Osteocyte (in vitro differentiated cells): ENCODE measurements at places on chromosomes 4 and X.

GRCh38 chr4:37693030-37693429, 6.9 kb upstream of the RELL1 start:
- DNase-seq, result no peak

DNA sequence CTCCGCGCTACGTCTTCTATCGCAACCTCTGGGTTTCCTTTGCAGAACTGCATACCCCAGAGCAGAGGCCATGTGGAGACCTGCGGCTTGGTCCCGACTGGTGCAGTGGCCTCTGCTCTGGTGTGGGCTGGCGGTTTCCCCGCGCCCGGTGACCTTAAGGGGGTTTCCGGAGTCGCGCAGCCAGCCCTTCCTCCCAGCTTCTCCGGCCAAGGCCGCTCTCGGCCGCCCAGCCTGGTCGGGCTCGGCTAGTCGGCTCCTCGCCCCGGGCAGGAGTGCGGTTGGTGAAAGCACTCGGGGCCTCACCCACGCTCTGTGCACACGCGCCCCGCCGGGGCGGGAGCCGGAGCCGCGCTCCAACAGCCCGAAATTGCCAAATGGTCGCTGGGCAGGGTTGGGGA, 84.9 kb downstream of the BCOR start:
- DNase-seq, result no peak

DNA sequence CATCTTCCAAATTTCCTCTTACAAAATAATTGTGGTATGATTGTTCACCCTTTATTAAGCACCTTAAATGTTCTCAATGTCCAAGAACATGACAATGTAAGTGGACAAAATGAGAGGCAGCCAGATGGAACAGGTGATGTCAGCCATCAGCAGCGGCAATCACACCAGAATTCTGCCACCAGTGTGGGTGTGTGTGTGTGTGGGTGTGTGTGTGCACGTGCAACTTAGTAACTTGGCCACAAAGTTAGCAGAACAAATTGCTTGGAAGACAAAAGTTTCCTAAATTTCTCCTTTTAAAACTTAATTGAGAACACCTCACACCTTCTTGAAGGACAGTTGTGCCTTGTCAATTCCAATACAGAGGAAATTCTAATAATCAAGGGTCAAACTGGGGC, 18.7 kb downstream of the LNX1 start:
- DNase-seq, result no peak

DNA sequence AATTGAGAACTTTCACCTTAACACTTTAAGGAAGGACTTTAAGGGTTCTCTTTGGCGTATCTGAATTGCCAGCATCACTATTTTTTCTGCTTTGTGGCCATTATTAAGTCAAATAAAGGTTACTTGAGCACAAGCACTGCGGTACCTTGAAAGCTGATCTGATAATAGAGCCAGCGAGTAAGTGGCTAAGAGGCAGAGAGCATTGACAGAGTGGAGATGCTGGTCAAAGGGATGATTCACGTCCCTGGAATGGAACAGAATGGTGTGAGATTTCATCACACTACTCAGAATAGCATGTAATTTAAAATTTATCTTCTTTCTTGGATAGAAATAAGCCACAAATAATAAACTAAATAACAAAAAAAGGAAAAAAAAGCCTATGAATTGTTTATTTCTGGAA, 57.1 kb upstream of the NPFFR2 start:
- no peak for DNase-seq

DNA sequence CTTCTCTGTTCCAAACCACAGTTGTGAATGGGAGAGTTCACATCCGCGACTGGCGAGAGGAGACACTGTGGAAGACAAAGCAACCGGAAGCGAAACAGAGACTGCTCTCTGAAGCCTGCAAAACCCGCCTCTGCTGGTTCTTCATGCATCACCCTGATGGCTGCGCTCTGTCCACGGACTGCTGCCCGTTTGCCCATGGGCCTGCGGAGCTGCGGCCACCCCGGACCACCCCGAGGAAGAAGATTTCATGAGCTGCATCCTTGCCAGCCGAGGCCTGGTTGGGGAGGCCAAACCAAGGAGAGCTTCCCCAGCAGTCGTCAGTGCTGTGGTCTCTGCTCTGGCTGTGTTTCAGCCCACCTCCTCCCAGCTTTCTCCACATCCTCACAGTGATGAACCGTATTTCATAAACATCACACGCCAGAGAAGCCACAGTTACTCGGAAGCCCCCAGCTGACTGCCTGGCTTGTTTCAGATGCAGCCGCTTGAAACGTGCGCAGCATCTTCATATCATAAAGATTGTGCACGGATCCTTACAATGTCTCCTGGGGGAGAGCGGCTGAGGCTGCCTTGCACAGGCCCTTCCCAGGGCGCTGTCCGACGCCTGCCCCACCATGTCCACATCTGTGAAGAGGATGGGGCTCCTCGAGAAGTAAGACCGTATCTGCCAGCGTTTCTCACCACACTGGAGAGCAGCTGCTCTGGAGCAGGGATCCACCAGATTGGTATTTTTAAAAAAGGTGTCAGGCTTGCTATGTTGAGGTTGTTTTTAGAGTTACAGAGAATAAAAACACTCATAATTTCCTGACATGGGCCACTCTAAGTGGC, 35.4 kb downstream of the TRMT44 start:
- no peak for DNase-seq

DNA sequence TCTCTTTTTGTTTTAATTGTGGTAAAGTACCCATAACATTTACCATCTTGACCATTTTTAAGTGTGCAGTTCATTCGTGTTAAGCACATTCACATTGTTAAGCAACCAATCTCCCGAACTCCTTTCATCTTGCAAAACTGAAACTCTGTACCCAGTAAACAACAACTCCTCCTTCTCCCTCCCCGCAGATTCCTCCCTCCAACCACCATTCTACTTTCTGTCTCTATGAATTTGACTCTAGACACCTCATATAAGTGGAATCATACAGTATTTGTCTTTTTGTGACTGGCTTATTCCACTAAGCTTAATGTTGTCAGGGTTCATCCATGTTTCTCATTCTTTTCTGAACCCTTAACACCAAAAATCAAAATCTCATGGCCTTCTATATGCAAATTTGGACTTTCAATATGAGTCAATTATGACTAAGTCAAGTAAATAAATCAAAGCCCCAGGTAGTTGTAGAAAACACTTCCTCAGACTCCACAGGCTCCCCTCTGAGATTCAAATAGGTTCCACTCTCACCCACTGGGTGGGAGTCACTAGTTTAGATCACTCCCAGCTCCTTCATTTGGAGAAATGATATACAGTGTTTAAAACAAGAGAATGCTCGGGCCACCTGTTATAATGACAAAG, 9.8 kb upstream of the RTL5 start:
- DNase-seq, result no peak

DNA sequence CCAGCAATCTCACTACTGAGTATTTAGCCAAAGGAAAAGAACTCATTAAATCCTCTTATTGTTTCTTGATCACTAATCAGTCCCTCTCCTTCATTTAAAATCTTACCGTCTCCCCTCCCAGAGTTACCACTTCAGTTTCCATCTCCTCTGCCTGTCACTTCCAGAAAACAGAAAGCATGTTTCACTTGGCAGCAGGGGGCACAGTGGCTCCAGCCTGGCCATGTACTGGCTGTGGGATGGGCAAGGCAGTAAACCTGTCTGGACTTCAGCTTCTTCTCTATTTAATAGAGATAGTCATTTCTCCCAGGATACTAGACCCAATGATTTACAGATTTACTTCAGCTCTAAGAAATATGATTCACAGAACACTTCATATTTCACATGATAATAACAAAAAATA, 63.2 kb downstream of the CD40LG start:
- no peak for DNase-seq

- DNase-seq, result no peak
Observed at GRCh38 chr4:159508917-159509500, 406.1 kb downstream of the RAPGEF2 start.

DNA sequence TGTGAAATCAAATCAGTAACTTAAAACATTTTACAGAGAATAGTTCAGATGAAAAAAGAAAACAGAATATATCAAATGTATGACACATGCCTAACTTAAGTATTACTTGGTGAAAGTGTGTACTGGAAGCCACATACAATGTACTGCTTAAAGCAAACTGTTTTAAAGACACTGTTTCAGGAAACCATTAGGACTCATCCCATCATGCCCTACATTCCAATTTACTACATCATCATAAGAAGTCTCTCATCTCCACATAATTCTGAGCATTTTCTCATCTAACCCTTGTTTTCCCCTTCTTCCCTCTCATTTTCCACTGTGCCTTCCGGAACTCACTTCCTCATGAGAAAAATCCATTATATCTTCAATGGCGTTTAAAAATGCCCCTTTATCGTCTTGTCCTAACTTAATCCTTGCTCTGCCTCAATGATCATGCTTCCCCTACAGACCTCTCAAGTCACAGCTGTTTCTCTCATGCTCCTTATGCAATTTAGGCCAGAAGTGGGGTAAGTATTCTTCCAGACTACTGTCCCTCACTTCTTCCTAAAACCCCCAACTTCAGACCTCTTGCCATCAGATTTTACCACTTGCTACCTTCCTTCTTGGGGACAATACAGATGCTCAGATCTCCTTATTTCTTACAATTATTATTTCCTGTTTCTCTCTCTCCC, 26.8 kb upstream of the FGF5 start:
- no peak for DNase-seq

DNA sequence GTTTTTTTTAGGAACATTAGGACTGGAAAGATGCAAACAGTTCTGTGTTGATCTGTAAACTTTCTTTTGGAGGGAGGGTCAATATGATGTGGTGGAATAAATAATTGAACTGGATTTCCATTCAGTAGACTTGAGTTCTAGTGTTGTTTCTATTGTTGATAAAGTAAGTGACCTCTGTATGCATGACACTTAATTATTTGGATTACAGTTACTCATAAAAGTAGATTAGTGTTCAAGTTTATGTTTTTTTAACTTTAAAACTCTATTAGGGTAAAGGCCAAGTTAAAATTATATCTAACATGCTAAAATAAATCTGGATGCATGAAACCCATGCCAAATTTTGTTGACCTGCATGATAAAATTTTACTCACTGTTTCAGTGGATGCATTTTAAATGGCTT, 85.4 kb upstream of the NR3C2 start:
- DNase-seq, result no peak

- DNase-seq, result no peak
Observed at GRCh38 chr4:83436680-83437079, 18.9 kb downstream of the HELQ start.

- no peak for DNase-seq
Observed at GRCh38 chr4:75494563-75494962, 19.6 kb downstream of the RCHY1 start.

DNA sequence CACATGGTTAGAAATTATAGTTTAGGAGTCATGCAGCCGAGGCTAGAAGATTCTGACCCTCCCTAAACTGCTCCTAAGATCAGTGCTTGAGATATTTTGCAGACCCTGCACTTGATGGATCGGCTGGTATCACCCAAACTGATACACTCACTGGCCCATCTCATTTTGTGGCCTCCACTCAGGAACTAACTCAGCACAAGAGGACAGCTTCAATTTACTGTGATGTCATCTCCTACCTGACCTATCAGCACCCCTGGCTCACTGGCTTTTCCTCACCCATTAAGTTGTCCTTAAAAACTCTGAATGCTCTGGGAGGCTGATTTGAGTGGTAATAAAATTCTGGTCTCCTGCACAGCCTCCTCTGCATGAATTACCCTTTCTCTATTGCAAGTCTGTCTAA, 450.9 kb downstream of the PCDH10 start:
- no peak for DNase-seq

GRCh38 chr4:169634975-169635374, 14.6 kb downstream of the CLCN3 start:
- DNase-seq, result no peak

DNA sequence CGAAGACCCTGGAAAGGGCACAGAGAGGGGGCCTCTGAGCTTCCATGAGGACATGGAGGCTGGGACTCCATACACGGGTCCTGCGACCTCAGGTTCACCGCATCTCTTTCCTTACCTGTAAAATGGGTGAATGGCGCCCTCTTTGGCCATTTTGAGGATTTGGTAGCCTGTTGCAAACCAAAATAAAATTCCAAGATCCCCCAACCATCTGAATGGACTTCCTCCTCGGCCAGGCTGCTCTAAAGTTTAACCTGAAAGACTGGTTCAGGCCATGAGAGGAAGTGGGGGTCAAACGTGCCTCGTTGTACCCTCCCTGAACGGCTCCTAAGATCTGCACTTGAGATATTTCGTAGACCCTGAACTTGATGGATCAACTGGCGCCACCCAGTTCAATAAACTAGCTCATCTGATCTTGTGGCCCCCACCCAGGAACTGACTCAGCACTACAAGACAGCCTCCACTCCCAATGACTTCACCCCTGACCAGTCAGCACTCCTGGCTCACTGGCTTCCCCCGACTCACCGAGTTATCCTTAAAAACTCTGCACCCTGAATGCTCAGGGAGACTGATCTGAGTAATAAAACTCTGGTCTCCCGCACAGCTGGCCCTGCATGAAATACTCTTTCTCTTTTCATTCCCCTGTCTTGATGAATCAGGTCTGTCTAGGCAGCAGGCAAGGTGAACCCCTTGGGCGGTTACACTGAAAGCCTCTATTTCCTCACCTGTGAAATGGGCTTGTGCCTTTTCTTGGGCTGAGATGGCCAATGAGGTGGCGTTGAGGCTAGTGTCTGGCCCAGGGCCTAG, 32.9 kb upstream of the GPR78 start:
- DNase-seq, result no peak

- DNase-seq, result no peak
Observed at GRCh38 chr4:123974386-123975149, 578.0 kb downstream of the SPRY1 start.

DNA sequence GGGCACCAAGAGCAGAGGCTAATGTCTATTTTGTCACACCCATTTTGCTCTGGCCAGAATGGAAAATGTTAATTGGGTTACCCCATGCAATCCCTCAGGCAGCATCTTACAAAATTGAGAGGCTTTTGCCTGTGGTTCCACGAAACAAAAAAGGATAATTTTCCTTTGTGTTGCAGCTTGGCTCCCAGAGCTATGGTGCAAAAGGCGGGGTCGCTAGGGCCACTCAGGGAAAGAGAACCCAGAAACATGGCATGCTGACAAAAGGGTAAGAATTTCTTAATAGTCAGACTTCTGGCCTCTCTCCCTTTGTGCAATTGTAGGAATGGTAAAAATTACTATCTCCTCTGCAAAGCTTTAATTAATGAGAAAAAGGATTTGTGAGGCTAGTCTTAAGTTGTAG, 119.6 kb upstream of the BANK1 start:
- DNase-seq, result no peak

DNA sequence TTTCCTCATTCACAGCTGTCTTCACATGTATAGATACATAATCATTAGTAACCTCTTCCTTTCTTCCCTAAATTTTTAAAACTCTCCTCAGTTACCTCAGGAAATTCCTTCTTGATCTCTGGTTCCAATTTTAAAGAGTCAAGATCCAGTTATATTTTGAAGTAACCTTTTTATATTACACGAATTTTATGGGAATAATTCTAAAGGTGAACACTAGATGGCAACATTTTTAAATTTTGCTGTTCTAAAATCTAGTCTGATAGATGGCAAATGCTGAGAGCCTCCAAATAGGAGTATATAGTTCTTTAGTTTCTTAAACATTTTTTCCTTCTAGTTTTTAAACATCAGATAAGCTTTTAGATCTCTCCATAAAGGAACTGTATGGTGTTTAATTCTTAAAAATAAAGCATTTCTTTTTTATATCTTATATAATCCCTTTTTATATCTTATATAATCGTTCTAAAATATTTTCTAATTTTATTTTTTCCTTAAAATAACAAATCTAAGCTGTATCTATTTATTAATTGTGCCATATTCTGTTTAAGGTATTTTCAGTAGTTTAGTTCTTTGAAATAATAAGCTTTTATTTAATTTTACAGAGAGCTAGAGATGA, 37.9 kb upstream of the PAPSS1 start:
- no peak for DNase-seq
